ENCODE measurements at places on chromosomes 2 and 18.

DNA sequence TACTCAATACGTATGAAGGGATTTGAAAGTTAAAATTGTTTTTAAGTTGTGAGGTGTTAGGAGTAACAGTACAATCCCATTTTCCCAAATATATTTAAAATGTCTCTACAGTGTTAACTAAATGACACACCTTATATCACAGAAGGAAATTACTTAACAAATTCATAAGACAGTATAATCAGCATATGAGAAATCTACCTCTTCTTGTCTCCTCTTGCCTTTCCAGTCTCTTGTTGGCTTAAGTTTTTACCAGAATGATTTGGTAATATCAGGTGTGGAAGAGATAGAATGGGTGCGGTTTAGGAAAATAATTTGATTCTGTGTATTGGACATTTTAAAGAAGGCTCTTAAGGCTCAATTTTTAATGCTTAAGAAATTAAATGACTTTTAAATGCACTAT lies 9.5 kb upstream of the INPP1 start:
- DNase-seq = no peak

DNA sequence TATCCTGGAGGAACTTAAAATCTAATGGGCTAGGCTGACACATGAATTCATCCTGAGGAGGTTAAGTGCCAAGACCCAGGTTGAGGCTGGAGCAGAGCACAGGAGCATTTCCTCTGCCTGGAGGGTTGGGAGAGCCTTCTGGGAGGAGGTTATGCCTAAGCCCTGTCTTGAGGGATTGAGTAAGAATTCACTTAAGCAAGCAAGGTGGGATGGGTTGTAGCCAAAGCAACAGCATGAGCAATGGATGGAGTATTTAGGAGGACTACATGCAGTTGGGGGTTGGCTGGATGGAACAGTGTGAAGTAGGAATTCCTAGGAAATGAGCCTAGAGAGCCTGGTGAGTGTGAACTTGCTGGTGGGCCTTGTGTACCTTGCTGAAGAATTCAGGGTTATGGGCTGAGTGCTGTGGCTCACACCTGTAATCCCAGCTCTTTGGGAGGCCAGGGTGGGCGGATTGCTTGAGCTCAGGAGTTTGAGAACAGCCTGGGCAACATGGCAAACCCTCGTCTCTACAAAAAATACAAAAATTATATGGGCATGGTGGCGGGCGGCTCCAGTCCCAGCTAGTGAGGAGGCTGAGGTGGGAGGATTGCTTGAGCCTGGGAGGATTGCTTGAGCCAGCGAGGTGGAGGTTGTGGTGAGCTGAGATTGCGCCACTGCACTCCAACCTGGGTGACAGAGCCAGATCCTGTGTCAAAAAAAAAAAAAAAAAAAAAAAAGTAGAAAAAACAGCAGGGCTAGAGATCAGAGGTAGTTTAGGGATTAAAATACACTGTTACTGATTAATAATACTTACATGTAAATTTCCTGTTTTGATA lies 22.2 kb downstream of the TANC1 start:
- DNase-seq = no peak

DNA sequence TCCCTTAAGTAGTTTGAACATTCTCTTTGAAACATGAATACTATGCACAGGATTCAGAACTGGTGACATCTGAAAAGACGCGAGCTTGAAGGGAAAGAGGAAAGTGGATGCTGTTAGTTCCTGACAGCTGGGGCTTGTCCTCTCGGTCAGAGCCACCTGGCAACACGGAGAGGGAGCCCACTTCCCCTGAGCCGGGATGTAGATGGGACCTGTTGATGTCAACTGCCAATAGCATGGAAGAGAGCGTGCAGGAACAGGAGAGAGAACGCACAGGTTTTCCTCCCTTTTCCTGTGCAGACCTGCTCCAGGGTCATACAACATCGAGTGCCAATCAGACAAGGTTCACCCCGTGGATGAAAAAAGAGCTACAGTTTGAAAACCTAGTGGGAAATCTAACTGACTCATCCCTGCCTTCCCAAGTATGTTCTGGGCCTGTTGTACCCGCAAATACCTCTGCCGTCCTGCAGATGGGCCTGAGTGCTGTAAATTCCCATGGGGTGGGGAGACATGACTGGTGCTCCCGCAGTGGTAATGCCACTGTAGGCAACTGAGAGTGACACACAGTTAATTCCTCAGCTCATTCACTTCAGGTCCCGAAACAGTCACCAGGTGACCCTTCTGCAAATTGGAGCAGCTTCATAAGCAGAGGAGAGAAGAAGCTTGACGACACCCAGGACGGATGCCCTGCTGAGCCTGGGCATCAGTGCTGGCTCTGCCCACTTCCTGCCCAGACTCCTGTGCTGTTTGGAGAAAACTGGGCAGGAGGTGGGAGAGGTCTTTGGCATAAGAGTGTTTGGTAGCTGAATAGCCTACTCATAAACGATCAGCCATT lies 13.9 kb upstream of the MBP start:
- DNase-seq = no peak

GRCh38 chr2:165013944-165014619 lies 58.8 kb upstream of the SLC38A11 start:
- no peak for DNase-seq

DNA sequence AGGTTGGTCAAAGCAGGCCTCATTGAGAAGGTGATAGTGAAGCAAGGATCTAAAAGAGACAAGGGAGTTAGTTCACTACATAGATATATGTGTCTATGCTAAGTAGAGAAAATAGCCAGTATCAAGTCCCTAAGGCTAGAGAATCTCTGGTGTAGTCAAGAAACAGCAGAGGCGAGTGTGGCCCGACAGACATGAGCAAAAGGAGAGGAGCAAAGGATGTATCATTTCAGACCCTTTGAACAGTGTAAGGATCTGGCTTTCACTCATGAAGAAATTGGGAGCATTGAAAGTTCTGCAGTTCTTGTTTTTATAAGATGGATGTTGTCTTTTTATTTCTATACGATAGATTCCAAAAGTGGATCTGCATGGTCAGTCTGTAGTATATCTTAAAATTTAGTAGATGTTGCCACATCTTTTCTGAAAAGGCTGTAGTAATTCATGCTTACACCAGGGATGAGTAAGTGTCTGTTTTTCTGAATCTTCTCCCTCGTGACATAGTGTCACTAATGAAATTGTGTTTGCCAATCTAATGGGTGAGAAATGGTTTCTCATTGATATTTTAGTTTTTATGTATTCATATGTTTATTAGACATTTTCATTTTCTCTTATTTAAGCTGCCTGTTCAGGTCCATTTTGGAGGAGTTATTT lies 18.8 kb downstream of the SP100 start:
- DNase-seq = no peak

- DNase-seq = no peak
These were observed 1.4 kb downstream of the NPAS2 start for GRCh38 chr2:100821255-100821910.

GRCh38 chr2:224883700-224884099 lies 158.6 kb downstream of the DOCK10 start:
- DNase-seq = no peak

DNA sequence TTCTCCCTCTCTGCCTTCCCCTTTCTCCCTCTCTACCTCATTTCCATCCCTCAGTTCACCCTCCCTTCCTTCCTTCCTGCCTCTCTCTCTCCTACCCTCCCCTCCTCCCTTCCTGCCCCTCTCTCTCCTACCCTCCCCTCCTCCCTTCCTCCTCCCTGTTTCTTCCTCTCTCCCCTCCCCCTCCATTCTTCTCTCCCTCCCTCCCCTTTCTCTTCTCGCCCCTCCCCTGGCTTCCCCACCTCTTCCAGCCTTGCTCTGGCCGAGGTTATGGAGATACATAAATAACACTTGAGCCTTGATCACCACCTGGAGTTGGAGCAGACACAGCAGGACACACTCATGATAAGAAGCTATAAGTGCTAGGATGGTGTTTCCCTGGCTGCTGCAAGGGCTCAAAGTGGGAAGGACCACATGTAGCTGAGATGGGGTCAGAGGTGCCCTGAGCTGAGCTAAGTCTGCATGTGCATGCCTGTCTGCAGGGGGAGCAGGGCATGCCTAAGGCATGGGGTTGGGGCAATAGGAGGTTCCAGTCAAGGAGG lies 326.1 kb upstream of the HS6ST1 start:
- no peak for DNase-seq

DNA sequence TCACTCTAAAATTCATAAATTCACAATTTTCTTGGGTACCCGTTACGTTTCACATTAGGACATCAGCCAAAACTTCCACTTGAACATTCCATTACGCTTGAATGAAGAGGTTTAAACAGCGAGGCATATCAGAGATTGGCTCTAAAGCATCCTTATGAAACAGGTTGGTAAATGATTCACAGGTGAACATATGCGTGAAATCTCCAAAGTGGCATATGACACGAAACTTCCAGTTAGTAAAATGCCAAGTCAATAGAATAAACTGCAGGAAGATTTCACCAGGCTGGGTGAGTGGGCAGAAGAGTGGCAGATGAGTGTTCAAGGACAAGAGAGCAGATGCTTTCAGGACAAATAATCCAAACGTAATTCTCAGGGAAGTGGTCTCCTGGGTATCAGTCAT lies 33.9 kb upstream of the GLS start:
- no peak for DNase-seq

DNA sequence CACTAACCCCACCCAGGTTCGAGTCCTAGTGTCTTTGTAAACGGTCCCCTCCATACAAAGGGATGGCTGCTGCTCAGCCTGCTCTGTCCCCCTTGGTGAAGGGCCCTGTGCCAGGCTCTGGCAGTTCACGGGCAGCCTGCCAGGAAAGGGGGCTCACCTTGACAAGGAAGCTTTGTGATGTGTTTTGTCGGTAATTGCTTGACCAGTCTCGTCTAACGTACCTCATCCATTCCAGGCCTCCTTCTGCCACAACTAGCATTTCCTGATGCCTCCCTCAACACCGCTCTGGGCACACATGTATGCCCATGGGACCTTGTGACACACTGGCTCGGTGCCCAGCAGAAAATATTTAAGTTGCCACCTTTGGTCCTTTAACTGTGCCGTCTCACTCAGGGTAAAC lies 171.9 kb downstream of the KLHL29 start:
- DNase-seq = no peak

DNA sequence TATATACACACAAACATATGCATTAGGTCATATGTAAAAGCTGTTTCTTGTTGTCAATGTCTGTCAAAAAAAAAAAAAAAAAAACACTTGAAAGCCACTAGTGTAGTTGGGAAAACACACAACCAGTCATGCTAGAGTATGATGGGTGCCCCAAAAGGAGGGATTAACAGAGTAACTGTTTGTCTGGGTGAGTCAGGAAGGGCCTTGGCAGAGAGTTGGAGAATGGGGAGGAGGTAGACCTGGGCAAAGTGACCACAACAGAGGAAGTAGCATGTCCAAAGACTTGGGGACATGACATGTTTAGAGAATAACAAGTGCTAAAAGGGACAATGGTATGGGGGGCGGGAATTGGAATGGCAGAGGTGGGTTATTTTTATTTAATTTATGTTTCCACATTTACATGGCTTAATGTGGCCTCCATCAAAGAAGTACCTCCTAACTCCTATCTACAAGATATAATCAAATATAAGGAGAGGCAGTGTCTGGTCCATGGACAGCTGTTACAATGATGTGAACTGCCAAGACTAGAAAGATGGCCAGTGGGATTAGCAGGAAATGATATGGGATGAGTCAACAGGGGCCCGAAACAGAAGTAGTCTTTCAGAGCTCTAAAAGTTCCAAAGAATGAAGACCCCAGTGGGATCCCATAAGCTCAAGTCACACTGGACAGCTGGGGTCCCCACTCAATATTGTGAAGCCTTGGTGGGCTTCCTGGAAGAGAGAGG lies 99.9 kb upstream of the ZFP36L2 start:
- DNase-seq = no peak

GRCh38 chr18:10059610-10060468 lies 146.0 kb downstream of the VAPA start:
- DNase-seq = no peak

DNA sequence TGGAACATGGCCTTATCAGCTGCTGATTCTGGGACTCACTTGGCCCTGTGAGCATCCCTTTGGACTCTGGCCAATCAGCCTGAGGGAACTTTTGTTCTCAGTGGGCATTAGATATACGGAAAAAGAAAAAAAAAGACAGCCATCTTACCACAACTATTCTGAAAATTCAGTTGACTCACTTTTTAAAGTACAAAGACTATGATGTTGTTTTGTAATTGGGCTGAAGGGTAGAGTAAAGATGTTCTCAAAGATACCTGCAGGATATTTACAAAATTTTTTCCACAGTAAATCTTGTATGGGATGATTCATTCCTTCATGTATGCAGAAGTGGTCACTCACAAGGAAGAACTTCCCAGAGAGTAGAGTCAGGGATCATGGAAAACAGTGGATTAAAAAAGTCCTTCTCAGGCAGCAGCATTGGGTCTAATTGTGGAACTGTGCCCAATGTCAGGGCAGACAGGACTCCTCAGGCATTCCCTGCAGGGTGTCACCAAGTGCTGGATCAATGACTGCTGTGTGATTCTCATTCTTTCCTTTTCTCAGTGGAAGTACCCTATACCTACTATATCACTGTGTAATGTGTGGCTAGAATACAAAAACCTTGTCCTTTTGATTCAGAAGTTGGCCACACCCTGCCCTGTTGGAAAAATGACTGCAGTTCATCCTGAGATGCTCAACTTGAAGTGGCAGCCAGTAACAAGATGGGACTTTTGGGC lies 35.4 kb downstream of the SULT1C4 start:
- DNase-seq = no peak

GRCh38 chr2:138090330-138090729 lies 126.1 kb downstream of the HNMT start:
- no peak for DNase-seq

All from coronary artery (tissue), 2 donors.